ENCODE measurements at places on chromosomes 1 and 21. TPM values are rescaled to one million over a fixed set of nuclear protein-coding genes. Genes with fewer than 3 reads are reported as not detected.

DNA sequence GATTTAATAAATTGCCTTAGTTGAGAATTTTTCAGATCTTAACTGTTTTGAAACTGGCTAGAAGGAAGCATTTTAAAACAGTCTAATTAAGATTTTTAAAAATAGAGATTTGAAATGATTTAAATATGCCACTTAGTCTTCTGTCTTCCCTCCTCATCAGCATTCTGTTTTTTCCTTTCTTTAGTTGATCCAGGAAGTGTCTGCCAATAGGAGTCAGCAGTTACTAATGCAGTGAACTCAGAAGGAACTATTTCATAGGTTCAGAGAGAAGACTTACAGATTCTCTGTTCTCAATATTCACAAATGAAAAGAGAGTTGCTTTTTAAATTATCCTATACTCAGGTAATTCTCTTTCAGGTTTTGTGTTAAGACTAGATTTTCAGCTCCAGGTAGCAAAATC lies 84.5 kb downstream of the RPS6KC1 start:
- DNase-seq = no peak

GRCh38 chr1:56334047-56334446 lies 245.3 kb downstream of the PLPP3 start:
- no peak for DNase-seq

- no peak for DNase-seq
Measured at GRCh38 chr1:160024195-160024905, 7.4 kb downstream of the PIGM start.

- no peak for DNase-seq
Measured at GRCh38 chr1:197339106-197340060, 71.3 kb downstream of the CRB1 start.

DNA sequence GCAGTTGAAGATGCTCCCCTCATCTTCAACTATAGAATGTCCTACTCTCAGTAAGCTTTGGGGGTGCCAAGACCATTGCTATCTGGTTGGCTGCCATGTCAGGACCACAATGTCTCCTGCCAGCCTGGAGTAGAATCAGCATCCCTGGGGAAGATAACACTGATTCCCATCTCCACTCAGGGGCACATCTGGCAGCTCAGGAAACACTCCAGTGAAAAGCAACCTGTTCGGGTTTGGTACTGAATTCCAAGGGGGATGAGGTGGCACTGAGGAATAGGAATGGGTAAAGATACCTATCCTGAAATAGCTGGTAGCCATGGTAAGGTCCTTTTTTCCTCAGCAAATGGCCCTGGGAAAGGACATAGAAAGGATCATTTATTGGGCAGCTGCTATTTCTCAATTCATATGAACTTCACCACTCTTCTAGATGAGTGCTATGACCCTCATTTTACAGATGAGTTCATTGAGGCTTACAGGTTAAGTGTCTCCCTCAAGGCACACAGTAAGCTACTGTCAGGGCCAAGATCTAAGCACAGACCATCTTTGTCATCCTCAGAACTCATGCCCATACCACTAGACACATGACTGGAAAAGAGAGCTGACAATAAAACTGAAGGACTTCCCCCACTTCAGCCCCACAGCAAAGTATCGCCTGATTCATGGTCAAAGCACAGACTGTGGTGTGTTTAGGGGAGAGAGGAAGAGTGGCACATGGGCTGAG lies 31.4 kb downstream of the AK2 start:
- no peak for DNase-seq

DNA sequence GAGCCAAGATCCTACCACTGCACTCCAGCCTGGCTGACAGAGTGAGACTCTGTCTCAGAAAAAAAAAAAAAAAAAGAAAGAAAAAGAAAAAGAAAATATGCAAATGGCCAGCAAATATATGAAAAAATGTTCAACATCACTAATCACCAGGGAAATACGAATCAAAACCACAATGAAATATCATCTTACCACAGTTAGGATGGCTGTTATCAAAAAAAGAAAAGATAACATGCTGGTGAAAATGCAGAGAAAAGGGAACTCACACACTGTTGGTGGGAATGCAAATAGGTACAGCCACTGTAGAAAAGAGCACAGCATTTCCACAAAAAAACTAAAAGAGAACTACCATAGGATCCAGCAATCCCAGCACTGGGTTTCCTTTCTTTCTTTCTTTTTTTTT lies 477.5 kb downstream of the SMYD3 start:
- DNase-seq = no peak

DNA sequence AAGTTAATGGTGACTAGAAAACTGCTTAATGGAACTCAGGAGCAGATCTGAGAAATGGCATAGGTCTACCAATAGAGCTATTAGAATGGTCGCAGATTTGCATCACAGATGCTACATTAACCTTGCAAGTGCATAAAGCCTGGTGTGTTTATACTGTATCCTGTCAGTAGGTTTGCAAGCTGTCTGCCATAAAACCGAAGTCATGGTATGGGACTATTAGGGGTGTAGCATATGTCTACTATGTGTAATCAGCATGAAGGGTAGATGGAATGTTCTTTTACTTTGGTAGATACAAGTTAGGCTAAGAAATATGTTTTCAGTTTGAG lies 574.2 kb upstream of the ADGRL2 start:
- DNase-seq = no peak

DNA sequence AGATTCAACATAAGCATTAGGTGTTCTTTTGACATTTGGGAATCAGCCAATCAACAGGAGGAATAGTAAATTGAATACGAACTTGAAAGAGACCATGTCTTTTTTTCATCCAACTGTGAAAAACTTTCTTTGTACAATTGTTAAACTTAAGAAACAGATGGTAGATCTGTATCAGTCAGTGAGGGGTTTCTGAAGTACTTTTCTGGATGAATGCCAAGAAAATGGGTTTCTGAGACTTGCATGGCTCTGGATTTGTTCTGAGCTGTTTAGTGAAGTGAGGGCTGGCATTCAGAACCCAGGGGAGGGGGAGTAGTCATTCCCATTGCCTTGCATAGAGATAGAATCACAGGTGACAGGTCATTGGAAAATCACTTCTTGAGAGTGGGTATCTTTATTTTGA lies 37.4 kb downstream of the PTPRC start:
- no peak for DNase-seq

- no peak for DNase-seq
Measured at GRCh38 chr1:114263343-114263742, 109.7 kb upstream of the SYT6 start.

GRCh38 chr1:155325603-155325893 lies 4.9 kb downstream of the RUSC1 start:
- no peak for DNase-seq

- no peak for DNase-seq
Measured at GRCh38 chr1:245406426-245406825, 251.6 kb downstream of the KIF26B start.

DNA sequence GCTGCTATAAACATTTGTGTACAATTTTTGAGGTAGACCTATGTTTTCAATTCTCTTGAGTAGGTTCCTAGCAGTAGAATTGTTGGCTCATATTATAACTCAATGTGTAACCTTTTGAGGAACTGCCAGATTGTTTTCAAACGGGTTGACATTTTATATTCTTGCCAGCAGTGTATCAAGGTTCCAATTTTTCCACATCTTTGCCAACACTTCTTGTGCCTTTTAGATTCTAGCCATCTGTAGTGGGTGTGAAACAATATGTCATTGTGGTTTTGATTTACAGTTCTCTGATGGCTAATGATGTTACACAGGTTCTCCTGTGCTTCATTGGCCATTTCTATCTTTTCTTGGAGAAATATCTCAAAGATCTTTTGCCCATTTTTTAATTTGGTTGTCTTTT lies 36.4 kb downstream of the MAP3K7CL start:
- DNase-seq = no peak

DNA sequence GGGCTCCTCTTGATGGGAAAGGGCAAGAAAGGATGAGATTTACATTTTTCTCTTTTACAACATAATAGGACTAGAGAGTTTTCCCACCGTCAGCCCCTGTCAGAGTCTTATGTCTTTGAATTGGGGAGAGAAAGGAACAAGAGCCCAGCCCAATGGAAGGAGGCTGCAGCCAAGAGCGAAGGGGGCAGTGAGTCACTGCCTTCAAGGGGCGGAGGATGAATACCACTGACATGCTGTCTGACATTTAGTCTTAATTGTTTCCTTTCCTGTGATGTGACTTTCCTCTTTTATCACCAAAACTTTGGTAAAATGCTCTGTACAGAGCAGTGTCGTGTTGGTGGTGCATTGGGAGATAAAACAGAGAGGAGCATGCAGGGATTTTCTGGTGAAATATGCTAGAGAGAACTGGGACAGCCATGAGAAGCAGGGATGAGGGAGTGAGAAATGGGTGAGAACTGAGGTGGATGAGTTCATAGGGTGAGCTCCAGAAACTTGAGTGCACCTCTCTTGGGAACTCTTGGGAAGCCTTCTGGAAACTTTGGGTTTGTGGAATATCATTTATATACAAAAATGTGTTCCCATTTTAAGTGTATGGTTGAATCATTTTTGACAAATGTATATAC lies 179.9 kb upstream of the FGGY start:
- no peak for DNase-seq

DNA sequence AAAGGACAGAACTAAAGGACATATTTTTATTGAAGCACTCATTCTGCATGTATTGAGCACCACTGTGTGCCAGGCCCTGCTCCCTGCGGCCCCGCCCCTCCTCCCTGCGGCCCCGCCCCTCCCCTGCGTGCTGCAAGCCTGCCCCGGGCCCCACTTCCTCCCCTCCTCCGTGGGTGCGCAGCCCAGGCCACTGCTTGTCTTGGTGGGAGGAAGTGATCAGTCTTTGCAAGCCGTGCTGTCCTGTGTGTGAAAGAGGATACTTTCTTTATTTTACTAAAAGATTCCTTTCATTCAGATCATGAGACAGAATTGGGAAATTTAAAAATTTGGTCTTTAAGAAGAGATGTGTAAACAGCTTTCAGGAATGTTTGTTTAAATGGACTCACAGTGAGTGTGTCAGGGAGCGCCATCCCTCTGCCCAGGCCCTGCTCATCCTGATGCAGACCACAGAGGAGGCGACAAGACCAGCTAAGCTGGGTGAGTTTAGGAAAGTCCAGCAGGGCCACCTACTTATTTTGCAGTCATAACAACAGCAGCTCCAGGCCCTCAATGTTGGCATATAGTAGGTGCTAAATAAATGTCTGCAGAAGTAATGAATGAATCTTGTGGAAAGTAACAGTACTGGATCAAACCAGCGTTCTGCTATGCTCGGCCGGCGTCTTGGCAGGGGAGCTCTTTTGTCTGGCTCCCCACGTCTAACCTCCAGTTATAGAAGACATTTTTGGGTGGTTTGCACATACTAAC lies 88.3 kb upstream of the SELENON start:
- no peak for DNase-seq

DNA sequence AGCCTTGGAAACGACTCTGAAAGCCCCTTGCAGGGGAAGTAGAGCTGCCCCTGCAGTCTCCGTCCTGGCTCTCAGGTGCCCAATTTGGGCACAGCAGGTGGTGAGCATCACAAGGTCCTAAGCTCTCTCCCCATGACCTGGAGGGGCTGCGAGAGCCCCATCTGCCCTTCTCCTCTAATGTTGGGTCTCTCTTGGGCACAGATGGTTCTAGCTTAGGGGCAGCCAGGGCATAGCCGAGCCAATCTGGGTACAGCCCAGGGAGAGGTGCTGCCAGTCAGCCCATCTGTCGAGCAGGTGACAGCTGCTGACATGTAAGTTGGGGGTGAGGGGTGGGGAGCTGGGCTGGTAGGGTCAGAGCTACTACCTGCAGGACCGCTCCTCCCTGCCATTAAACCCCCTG lies 50.7 kb downstream of the SYT2 start:
- DNase-seq = no peak

GRCh38 chr21:31218830-31219608 lies 125.0 kb downstream of the TIAM1 start:
- no peak for DNase-seq

DNA sequence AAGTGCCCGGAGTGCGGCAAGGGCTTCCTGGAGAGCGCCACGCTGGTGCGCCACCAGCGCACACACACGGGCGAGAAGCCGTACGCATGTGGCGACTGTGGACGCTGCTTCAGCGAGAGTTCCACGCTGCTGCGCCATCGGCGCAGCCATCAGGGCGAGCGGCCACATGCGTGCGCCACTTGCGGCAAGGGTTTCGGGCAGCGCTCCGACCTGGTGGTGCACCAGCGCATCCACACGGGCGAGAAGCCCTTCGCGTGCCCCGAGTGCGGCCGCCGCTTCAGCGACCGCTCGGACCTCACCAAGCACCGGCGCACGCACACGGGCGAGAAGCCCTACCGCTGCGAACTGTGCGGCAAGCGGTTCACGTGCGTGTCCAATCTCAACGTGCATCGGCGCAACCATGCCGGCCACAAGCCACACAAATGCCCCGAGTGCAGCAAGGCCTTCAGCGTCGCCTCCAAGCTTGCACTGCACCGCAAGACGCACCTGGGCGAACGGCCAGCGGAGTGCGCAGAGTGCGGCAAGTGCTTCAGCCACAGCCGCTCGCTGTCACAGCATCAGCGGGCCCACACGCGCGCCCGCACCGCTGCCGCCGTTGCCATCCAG lies 10.0 kb downstream of the ZNF672 start:
- no peak for DNase-seq

DNA sequence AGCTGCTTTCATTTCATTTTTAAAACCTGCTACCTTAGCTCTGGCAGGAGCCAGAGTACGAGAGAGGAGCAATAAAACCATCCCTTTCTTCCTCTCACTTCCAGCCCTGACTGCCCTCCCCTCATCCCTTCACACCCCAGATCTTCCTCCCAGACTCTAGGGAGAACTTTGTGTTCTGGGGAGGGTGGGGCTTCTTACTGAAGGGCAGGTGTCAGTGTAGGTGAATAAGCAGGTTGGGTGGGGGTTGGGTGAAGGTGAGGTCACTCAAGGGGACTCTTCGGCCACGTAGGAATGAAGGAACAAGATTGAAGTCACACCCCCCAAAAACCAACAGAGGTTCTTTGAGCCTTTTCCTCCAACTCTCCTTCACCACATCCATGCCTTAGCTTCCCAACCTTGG lies 88.9 kb downstream of the CD58 start:
- DNase-seq = no peak

GRCh38 chr1:23548704-23549143 lies 10.6 kb downstream of the ID3 start:
- no peak for DNase-seq

GRCh38 chr1:204941421-204942338 lies 71.0 kb downstream of the NFASC start:
- DNase-seq = peak; percentile 64

- DNase-seq = no peak
Measured at GRCh38 chr1:172650474-172651193, 8.3 kb upstream of the FASLG start.

The TRMT1L gene
- 18.7 TPM for total RNA-seq

The PTGFR gene
- 16.5 TPM for total RNA-seq

The STUM gene
- total RNA-seq = 1.1 TPM

The IGSF3 gene
- total RNA-seq = 21.6 TPM

The NBPF4 gene
- not detected for total RNA-seq

The ETV3L gene
- not detected for total RNA-seq

The ARMH1 gene
- total RNA-seq = 1.8 TPM
